ENCODE measurements at places on chromosomes 4 and X.

DNA sequence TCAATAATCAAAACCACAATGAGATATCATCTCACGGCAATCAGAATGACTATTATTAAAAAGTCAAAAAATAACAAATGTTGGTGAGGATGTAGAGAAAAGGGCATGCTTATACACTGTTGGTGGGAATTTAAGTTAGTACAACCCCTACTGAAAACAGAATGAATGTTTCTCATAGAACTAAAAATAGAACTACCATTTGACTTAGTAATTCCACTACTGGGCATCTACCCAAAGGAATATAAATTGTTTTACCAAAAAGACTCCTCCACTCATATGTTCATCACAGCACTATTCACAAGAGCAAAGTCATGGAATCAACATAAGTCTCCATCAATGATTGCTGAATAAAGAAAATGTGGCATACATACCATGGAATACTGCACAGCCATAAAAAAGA lies 278.1 kb upstream of the ARSJ start:
- no peak for DNase-seq

GRCh38 chr4:146916479-146917076 lies 29.1 kb downstream of the TTC29 start:
- no peak for DNase-seq

DNA sequence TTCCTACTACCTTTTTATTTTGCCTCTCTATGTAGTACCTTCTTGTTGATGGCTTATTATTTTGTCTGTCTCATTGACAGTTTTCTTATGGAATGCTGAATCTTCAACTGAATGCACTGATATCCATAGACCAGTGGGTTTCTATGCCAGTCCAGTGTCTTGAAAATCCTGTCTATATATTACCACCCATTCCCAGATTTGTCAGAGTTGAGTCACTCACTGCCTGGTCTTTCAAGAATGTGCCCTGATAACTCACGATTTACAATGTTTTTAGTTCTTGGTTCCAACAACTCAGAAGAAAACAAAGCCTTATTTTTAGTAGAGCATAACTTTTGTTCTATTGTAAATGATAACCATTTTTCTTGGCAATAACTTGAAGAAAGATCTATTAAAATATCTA lies 606.0 kb upstream of the PITX2 start:
- no peak for DNase-seq

- peak; percentile 48 for DNase-seq
Measured at GRCh38 chr4:152536545-152537182, 772 bp upstream of the FBXW7 start.

DNA sequence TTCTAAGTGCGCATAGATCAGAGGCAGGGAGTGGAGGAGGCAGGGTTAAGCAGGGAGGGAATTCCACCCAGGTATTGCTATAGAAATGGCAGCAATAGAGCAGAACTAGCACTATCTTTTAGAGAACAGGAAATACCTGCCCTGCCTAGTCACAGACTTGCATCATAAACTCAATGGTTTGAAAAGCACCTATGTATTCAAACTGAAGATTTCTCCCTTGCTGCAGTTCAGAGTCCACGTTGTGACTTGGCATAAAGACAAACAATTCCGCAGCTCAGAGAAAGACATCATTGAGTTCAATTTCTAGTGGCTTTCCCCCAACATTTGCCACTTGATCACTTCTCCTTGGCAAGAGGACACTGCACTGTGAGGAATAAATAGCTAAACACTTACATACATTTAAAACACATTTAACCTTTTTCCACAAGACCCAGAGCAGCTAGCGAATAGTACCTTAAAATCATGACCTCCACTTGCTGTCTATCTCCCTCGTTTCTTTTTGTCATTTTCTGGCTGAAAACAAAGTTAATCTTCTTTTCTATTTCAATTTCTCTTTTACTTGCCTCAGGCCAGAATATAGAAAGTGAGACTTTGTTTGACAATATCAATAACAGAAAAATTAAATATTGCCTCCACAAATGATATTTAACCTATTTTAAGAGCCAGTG lies 42.4 kb downstream of the SLC7A11 start:
- DNase-seq: no peak

DNA sequence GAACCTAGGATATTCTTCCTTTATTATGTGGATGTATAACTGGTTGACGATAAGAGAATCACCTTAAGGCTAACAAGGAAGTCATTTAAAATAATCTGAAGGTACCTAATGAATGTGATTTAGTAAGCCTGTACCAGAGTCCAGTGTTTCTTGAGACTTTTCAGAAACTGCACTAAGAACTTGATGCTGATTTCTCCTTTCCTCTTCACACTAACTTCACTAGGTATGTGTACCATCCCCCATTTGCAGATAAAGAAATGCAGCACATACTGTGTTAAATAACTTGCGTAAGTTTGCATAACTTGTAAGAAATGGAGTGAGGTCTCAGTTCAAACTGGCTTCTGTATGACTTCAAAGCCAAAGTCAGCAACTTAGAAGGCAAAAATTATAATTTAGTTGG lies 63.3 kb downstream of the ELOVL6 start:
- DNase-seq: no peak

DNA sequence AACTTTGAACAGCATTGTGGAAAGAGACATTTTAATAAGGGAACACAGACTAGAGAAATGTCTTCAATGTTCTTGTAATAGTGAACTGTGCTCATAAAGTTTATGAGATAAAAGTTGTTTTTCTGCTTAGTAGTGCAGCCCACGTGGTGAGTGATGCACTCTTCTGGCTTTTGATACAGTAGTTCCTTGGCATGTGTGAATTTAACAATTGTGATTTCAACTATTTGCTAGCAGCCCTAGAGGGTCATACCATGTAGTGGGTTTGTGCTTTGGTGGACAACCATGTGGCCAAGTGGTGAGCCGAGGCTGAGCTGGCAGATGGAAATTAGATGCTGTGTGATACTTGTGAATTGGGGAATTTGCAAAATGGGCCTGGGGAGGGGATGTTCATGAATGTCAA lies 116.2 kb upstream of the SLC4A4 start:
- DNase-seq: no peak

- no peak for DNase-seq
Measured at GRCh38 chr4:137661693-137662092, 129.4 kb upstream of the PCDH18 start.

Measured in stimulated activated CD8-positive, alpha-beta memory T cell treated with anti-CD3 and anti-CD28 coated beads, Interleukin-15, amount 100 ng/mL, for 4 hours (primary cell).